T-cell (primary cell): ENCODE measurements at places on chromosomes 6 and 20.
A peak's percentile ranks its signal among the peaks of the same experiment; 100 is the strongest.

DNA sequence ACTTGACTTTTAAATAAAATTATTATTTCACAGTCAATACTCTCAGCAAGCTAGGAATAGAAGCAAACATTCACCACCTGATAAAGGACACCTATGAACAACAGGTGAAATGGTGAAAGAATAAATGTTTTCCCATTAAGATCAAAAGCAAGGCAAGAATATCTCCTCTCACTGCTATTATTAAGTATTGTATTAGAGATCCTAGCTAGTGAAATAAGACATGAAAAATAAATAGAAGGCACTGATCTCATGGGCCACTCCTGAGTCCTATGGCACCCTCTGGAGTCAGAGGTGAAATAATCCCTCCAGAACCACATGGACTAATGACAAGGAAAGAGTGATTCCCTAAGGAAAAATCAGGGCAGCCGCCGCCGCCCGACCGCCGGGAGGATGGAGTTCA, 4.0 kb upstream of the NUDT3 start:
- DNase-seq, result no peak

DNA sequence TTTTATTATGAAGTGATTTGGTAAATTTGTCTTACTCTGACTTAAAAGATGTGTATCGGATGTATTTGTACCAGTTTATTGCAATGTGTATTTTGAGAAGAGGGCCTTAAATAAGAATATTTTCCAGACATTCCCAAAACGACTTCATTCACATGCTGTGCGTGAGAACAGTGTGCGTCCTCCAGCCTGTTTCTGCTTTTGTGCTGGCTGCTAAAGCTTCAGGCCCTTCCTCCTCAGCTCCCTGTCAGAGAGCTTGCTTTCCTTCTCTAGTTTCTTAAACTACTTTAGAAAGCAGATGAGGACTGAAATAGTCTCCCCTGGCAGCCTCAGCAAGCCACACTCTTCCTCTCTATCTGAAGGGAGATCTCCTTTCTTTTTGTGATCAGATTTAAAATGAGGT, 157.8 kb downstream of the SAMD5 start:
- no peak for DNase-seq

GRCh38 chr6:35638679-35639078, 50.0 kb downstream of the FKBP5 start:
- DNase-seq, result no peak

- DNase-seq, result no peak
These were observed 815.5 kb downstream of the BCKDHB start for GRCh38 chr6:80921861-80922460.

GRCh38 chr20:44400671-44400969, 45.1 kb downstream of the HNF4A start:
- no peak for DNase-seq

DNA sequence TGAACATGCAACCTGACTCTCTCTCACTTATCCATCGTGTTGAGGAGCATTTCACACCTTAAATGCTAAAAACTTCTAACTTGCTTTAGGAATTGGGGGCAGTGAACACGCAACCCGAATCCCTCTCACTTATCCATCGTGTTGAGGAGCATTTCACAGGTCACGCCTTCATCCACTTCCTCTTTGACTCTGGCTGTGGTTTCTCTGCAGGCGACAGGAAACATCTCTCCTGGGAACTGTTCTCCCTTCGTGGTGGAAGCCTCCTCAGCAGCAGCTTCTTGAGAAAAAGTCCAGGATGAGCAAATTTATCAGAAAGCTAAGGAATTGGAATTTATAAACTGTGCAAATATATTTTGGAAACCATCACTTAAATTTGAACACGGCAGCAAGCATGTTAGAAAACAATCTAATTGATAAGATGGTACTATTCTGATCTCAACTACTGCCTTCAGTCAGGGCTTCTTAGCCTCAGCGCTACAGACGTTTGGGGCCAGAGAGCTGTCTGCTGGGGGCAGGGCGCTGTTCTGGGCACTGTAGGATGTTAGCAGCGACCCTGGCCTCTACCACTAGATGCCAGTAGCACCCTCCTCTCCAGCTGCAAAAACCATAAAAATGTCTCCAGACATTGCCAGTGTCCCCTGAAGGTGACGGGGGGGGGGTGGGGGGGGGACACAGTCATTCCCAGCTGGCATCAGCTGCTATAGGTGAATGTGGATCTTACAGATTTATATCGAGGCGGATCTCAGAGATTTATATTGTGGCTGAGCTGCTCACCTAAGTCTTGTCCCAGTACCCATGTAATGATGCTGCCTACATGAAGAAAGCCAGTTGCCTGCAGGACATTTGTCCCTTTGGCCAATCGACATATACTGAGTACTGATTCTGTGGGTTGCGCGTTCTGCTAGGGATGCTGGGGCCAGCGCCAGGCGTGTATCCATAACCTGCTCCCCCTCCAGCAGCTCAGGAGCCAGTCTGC, 26.2 kb downstream of the CTCFL start:
- DNase-seq, result no peak

GRCh38 chr20:56244259-56244658, 4.3 kb upstream of the MC3R start:
- no peak for DNase-seq

DNA sequence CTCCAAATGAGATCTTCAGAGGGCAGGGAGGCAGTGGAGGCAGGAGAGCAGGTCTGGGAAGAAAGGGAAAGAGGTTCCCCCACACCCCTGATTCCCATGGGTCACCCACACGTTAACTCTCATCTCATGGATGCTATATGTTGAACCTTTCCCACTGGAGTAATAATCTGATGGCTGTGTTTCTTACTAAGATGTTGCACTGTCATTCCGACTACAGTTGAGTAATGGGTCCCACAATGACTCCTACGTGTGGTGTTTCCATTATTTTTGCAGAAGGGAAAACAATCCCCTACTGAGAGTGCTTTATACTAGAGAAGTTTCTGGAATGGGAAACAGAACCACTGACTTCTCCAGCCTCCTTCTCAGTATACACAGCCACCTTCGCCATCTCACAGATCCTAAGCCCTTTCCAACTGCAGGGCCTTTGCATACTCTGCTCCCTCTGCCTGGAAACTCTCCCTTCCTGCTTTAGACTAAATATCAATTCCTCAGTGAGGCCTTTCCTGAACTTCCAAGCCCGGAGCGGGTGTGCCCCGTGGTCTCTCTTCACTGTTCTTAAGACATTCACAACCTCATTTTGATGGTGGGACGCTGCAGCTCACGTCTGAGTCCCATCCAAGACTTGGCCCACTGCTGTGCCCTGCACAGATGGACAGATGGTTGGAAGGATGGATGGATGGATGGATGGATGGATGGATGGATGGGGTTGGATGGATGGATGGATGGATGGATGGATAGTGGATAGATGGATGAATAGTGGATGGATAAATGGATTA, 238.6 kb upstream of the PMEPA1 start:
- no peak for DNase-seq

DNA sequence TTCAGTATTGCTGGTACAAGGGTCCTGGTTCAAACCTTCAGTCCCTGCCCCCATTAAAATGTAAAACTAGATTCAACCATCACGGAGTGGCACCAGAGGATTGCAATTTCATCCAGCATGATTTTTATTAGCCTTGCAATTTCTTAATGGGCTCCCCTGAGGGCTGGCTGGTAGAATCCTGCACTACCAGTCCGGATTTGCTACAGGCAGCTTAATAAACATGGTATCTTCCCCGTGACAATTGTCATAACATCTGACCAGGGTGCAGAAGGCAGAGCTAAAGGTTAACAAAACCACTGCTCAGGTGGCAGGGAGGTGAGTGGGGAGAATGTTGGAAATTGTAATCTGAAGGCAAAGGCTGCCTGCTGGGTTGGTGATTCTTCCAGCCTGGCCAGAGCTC, 94.5 kb downstream of the PKHD1 start:
- no peak for DNase-seq

- no peak for DNase-seq
These were observed 160.2 kb downstream of the BTBD3 start for GRCh38 chr20:12077875-12078274.

DNA sequence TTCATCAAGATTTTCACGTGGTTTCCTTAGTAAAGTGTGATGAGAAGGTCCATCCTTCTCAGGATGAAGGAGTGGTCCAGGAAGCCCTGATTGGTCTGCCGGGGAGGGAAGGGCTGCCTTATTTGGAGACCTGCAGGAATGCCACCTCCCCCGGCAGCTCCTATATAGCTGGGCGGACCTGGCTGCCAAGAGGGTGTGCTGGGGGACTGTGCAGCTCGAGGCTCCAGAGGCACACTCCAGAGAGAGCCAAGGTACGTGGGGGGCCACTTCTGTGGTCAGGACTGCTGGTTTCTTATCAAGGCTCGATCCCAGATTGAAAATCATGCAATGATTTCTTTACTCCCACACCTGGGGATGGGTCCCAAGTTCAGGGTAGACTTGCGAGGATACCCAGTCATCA, at the start of gene PRND:
TSS of gene PRND (plus strand) at position 191 of the 400 bp plus-strand sequence. CDS start 2,643 bp downstream, outside the sequence.
- no peak for DNase-seq

GRCh38 chr6:21227486-21227885, 366.1 kb upstream of the SOX4 start:
- DNase-seq, result no peak

DNA sequence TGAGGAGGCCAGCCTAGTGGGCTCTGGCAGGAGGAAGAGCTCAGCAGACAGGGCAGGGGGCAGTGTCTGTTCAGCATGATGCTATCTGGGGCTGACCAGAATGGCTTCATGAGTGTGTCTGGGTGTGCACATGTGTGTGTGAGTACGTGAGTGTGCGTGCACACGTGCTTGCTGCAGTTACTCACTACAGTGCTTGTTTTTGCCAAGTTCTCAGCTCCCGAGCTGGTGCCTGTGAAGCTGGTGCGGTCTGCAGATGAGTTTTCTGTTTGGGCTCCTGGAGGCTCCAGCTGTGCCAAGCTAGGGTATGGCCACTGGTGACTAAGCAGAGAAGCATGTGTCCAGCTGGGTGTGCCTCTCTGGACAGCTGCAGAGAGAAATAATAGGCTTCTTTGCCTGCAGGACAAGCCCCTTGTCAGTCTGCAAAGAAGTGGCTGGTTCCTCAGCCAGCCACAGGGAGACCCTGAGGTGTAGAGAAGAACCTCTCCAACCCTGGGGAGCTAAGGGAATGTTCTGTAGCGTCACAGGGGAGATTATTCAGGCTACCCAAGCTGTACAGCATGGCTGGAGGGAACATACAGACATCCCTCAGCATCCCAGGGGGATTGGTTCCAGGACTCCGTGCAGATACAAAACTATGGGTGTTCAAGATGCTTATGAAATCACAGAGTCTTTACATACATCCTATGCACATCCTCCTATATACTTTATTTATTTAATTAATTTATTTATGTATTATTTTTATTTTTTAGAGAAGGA, 40.2 kb upstream of the FAM50B start:
- DNase-seq, result no peak

- DNase-seq, result no peak
These were observed 62.7 kb downstream of the COL12A1 start for GRCh38 chr6:75143191-75143590.

- no peak for DNase-seq
These were observed 73.7 kb downstream of the FARS2 start for GRCh38 chr6:5335020-5335419.

- peak; percentile 59 for DNase-seq
These were observed 67.2 kb upstream of the RNF24 start for GRCh38 chr20:4082406-4083097.

DNA sequence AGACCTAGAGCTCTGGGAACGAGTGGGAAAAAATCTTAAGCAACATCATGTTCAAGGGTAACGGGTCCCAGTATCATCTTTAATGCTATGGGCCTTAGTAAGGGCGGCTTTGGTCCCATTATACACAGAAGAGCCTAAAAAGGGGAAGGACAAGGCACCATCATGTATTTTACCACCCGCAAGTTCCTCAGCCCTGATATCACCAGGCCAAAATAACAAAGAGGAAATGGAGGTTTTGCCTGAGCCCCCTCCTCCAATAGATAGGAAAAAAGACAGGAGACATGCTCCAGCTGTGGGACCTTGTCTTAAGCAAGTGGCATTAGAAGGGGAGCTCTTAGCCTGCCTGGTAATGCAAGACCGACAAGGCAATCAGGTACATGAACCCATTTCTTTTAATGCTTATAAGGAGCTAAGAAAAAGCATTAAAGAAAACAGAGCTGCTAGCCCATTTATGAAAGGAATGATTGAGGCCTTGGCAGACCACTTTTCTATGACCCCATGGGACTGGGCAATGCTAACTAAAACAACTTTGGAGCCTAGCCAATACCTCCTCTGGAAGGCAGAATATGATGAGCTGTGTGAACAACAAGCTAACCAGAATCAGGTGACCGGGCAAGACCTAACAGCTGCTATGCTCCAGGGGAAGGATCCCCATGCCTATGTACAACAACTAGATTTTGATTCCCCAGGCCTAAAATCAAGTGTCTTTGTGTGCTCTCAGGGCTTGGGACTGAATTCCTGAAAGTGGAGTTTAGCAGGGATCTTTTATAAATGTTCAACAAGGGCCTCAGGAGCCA, 23.2 kb downstream of the HLA-DPA1 start:
- no peak for DNase-seq

DNA sequence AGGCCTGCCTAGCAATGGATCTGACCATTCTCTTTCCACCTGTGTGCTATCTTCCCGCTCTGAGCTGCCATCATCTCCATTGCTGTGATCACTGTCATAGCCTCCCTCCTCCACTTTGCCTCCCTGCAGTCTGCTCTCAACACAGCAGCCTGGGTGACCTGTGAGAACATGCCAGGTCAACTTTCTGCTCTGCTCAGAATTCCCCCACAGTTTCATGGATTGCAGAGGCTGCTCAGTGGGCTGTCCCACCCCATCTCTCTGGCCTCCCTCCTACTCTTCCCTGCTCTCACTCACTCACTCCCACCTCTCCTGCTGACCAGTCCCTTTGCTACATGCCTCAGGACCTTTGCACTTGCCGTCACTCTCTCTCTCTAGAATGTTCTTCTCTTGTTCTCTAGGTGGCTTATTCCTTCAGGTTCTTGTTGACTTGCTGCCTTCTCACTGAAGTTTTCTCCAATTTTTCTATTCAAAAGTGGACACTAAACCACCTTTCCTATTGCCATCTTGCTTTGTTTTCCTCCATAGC, 159.9 kb downstream of the CD83 start:
- no peak for DNase-seq
